ENCODE measurements at places on chromosomes 3 and 15.

DNA sequence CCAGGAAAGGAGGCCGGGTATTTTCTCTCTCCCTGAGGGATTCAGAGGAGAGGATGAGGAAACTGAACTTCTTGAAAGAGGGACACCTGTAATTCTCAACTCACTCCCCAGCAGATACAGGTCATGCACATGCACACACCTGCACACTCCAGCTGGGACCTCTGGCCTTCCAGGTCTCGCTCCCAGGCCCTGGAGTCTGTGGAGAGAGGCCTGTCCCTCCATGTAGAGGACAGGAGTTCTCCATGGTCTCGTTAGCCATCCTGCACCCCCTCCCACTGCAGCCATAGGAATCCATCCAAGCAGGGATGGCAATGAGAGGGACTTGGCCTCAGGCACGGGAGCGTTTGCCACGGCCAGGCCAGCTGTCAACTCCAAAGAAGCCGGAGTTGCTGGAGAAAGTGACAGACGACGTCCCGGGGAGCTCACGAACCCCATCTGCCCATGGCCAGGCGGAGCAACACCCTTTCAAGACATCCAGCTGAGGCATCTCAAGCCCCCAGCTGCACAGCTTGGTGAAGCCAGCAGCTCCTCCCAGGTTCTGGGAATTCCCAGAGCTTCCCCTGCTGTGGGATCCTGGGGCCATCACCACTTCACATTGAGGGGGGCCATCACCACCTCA, 223.3 kb downstream of the UACA start:
- DNase-seq, result no peak

DNA sequence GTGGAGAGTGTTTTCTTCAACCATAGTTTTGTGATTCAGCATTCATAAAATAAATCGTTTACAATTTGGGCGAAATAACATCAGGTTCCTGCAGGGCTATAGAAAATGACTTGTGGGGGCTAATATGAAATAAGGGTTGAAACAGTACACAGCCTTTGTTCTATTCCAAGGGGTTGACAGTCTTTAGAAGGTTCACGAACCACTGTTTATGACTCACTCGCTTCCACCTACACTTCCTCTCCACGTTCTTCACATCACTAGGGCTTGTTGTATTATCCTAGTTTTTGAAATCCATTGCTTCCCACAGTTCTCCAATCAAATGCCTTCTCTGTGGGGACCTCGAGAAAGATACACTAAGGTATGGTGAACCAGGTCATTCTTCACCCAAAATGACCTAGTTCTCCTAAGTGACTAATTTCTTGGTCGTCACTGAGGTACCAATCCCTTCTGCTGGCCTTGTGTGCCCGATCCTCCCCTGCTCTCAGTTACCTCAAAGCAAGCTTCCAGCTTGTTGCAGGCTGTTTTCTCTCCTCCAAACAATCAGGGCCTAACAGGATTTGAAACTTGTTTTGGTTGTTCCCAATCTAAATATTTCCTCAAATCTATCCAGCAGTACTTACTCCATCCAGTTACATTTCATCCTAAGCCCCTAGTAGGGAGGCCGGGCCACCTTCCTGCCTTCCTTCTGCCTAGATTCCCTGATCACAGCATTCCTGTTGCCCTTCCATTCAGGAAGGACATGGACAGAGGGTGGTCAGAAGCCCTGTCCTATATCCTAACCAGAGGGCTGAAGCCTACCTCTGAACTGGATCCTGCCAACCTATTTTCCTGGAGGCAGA, 23.1 kb upstream of the TBL1XR1 start:
- DNase-seq, result no peak

- DNase-seq, result no peak
Measured at GRCh38 chr15:36008719-36009118, 462.8 kb upstream of the DPH6 start.

- no peak for DNase-seq
Measured at GRCh38 chr3:170976190-170976519, 50.4 kb downstream of the SLC2A2 start.

DNA sequence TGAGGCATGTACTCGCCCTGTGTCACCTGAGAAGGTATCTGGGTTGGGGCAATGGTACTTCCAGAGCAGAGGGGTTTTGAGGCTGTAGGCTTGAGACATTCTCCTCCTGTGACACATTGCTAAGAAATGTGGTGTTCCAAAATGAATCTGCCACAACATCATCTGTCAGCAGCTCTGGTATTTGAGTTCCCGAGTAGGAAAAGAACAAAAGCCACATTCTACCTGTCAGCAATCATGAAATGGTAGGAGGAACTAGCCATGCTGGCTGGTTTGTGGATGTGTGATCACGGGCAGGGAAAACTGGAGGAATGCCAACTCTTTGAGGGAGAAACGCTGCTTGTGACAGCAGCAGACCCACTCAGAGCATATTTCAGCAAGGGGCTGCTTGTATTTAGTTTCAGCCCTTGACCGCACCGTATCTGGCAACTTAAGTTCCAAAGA, 579.4 kb upstream of the TBL1XR1 start:
- DNase-seq, result peak; percentile 3

DNA sequence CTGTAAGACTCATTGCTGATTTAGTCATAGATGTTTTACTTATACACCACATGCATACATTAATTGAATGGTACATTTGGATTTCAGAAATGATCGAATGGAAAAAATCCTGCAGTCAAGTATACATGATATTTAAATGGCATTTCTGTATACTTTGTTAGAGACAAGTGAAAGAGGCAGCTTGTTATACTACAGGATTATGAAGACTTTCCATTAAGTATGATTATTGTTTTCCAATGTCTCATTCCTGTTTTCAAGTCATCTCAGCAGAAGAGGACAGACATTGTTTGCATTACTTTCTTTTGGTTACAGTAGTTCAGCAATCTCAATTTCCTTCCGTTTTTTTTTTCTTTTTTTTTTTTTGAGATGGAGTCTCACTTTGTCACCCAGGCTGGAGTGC, 36.6 kb upstream of the DPPA4 start:
- DNase-seq, result no peak

DNA sequence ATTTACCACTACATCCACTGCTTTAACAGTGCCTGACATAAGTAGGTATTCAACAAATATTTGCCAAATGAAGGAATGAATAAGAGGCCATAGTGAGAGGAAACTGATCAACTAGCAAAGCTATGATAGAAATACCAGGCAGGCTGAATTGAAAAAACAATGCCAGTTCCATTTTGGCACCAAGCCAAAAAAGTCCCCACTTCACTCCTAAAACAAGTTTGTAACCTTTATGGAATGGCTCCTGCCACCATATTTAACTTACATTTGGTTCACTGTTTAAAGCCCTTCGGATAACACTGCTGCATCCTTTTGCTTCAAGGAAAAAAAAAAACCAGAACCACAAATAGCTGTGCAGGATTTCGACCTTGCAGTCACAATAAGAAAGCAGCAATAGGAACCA, 166.1 kb downstream of the FRMD5 start:
- DNase-seq, result no peak

GRCh38 chr3:69370901-69371301, 15.0 kb downstream of the FRMD4B start:
- no peak for DNase-seq

GRCh38 chr15:57796146-57796545, 89.6 kb downstream of the POLR2M start:
- DNase-seq, result no peak

GRCh38 chr3:87270908-87271700, 5.3 kb downstream of the POU1F1 start:
- no peak for DNase-seq

DNA sequence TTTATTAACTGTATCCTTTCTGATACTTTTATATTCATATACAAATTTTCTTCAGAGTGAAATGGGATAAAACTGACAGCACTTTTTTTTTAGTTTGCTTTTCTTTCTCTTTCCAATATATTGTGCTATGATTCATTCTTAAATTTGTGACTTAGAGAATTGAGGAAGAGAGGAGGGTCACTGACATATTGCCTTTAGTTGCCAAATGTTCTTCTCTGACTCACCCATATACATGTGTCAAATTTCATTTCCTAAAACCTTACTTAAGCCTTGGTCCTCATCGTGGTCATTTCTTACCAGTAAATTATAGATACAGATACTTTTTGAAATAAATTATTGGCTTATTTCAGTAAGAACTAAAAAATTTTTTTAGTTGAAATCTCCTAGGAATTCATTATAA, 53.9 kb downstream of the CLASP2 start:
- DNase-seq, result no peak
